Coronary artery (tissue), 2 donors: ENCODE measurements at places on chromosomes 7 and 10.

GRCh38 chr10:71132321-71132810, 80.0 kb upstream of the UNC5B start:
- DNase-seq = no peak

- DNase-seq = no peak
These were observed 847.2 kb downstream of the CCSER2 start for GRCh38 chr10:85175635-85176034.

- peak; percentile 31 for DNase-seq
These were observed 98.9 kb downstream of the CARD11 start for GRCh38 chr7:2944739-2945138.

DNA sequence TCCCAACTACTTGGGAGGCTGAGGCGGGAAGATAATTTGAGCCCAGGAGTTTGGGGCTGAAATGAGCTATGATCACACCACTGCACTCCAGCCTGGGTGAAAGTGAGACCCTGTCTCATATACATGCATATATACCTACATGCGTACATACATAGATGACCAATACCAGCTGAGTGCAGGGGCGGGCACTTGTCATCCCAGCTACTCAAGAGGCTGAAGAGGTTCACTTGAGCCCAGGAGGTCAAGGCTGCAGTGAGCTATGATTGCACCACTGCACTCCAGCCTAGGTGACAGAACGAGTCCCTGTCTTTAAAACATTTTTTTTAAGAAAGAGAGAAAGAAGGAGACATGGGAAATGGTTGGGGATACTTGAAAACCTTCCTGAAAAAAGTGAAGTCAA, 17.4 kb upstream of the PROSER2 start:
- no peak for DNase-seq

DNA sequence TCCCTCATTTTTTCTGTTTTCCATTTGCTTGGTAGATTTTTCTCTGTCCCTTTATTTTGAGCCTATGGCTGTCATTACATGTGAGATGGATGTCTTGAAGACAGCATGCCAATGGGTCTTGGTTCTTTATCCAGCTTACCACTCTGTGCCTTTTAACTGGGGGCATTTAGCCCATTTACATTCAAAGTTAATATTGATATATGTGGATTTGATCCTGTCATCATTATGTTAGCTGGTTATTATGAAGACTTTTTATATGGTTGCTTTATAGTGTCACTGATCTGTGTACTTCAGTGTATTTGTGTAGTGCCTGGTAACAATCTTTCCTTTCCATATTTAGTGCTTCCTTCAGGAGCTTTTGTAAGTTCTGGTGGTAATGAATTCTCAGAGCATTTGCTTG, 89.3 kb upstream of the UNC5B start:
- DNase-seq = no peak

DNA sequence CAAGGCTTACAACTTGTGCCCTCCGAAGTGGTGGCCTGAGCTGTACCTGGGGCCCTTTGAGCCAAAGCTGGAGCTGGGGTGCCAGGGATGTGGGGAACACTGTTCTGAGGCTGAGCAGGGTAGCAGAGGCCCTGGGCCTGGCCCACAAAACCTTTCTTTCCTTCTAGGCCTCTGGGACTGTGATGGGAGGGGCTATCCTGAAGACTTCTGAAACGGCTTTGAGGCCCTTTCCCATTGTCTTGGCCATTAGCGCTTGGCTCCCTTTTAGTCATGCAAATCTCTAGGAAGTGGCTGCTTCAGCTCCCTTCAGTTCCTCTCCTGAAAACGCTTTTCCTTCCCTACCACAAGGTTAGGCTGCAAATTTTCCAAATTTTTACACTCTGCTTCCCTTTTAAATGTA, 16.8 kb upstream of the CRYGN start:
- DNase-seq = no peak
